ENCODE measurements at places on chromosomes 2 and 18.

- no peak for DNase-seq
Measured at GRCh38 chr2:110816404-110817365, 84.3 kb downstream of the ACOXL start.

GRCh38 chr2:120499784-120500495 lies 154.0 kb downstream of the INHBB start:
- no peak for DNase-seq

DNA sequence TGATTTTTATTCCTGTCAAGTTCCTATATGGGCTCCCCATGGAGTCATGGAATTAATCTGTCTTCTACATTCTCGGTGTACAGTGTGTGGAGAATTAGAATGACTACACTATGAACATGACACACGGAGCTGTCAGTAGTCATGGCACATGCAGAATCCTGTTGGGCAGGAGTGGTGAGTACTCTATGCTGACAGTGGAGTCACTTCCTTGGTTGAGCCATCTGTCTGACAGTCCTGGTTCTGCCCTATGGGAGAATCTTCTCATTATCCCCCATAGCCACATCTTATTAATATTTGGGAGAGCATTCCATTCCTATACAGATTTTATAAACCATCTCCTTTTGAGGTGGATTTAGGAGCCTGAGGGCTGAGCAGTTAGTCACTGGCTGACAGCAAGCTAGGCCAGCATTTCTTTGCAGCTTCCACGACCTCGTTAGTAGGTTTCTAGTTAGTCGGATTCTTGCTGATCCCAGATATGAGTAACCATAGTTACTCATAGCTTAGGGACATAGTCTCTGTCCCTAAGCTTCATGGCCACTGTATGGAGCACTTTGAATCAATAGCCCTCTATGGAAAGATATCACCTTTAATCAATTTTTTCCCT lies 90.6 kb downstream of the MDH1 start:
- DNase-seq, result no peak

DNA sequence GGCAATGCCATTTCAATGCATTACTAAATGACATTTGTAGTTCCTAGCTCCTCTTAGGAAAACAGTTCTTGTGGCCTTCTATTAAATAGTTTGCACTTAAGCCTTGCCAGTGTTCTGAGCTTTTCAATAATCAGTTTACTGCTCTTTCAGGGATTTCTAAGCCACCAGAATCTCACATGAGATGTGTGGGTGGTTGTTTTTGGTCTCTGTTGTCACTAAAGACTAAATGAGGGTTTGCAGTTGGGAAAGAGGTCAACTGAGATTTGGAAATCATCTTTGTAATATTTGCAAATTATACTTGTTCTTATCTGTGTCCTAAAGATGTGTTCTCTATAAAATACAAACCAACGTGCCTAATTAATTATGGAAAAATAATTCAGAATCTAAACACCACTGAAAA lies 45.3 kb downstream of the HADHB start:
- DNase-seq, result no peak

All from fibroblast of pulmonary artery (primary cell).